ENCODE measurements at places on chromosomes 13 and 19. TPM values are rescaled to one million over a fixed set of nuclear protein-coding genes. Genes with fewer than 3 reads are reported as not detected.
A peak's percentile ranks its signal among the peaks of the same experiment; 100 is the strongest.

The LSR gene
- total RNA-seq, result 51.9 TPM

DNA sequence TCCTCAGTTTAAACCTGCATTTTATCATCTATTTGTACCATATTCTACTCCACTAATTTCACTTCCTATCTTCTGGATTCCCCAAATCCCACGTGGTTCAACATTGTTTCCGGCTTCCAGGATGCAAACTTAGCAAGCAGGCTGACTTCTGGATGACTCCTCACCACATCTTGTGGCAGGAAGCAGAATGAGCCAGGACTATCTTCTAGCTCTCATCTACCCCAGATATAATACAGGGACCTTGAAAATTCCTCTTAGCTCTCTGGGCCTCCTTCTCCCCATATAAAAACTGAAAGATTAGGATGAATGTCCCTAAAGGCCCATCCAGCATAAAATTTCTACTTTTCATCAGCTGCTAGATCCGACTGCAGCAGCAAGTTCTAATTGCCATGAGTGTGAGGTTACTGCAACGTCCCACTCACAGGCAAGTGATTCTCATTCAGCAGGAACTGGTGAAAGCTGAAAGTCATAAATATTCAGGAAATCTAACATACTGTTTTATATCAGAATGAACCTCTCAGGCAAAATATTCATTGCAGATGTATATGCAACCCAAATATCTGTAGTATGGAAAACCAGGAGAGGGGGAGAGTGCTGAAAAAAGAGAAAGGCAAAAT lies 93.4 kb downstream of the KCTD12 start:
- DNase-seq, result no peak

The PRR22 gene
- total RNA-seq, result 6.0 TPM

The STOML3 gene
- not detected for total RNA-seq

DNA sequence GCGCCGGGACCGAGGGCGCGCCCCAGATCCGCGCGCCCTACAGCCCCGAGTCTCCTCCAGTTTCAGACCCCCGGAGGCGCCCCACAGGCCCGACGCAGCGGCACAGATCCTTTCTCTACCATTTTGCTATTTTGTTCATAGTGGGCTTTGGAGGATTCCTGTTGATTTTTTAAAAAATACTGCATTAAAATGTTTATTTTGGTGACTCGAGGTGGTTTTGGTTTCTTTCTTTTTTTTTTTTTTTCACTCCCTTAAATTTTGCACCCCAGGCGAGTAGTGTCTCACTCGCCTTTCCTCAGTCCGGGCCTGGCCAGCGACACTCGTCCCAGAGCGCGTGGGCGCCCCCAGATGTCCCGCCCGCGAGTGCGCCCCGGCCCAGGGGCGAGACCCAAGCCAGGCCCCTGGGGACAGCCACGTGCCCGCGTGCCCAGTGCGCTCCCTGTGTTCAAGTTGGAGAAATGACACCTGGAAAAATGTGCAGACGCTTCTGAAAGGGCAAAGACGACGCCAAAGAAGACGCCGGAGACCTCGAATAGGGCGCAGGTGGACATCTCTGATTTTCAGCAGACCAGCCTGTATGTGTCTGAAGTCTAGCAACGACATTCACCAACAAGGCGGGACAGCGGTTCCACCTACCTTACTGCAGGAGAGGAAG lies 471 bp upstream of the INSR start:
- DNase-seq, result peak; percentile 61

- DNase-seq, result no peak
Measured at GRCh38 chr13:27355894-27356293, 68.5 kb upstream of the GTF3A start.

DNA sequence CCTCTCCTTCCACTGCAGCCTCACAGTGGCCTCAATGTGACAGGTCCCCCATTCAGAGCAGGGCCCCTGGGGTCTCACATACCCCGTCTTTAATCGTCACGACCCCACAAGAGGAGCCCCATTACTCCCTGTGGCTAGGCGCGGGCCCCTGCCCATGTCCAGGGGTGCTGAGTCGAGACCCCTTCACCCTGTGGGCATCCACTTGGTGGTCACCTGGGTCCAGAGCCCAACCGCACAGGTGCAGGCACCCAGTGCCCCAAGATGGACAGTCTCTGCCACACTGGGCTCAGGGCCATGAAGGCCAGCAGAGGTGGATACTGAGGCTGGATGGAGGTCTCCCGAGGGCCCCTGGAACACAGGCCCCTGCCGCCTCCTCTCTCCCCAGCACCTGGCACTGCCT lies 3.0 kb downstream of the TMEM259 start:
- DNase-seq, result no peak

The ZNF714 gene
- total RNA-seq, result 32.4 TPM

GRCh38 chr13:81171065-81171647 lies 830.2 kb upstream of the SPRY2 start:
- no peak for DNase-seq

GRCh38 chr13:112696869-112697465 lies 7.1 kb downstream of the ATP11A start:
- DNase-seq, result no peak

The NKPD1 gene
- 0.54 TPM for total RNA-seq

DNA sequence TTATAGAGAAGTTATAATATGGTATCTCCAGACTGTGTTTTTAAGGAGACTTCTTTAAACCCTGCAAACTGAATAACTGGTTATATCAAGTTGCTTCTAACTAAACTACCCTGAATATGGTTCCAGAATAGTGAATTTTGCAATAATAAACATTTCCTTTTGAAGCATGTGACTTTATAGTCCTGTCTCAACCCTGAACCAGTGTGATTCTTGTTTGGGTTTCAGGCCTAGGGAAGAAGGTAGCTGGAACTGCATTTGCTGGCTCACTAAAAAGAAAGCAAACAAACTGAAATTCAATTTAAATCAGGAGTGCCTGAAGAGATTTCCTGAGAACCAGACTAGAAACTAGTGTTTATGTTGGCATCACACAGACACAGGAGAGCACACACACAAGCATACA lies 4.9 kb downstream of the ARHGEF7 start:
- DNase-seq, result no peak

- DNase-seq, result no peak
Measured at GRCh38 chr19:28359431-28360414, 853.2 kb downstream of the UQCRFS1 start.

DNA sequence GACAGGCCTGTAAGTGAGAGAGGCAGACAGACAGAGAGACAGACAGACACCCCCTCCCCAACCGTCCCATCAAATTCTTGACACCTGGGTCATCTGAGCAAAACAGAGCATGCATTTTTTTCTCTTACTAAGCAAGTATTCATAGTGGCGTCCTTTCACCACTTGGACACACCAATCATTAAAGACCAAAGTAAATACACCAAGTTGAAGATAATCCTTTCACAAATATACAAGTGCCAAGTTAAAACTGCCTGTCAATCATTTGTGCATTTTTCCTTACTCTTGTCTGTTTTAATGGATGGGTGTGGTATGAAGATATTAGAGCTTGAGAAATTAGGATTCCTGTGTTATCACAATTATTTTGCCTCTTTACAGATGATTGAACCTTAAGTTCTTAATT lies 337.3 kb downstream of the ATP8A2 start:
- no peak for DNase-seq

DNA sequence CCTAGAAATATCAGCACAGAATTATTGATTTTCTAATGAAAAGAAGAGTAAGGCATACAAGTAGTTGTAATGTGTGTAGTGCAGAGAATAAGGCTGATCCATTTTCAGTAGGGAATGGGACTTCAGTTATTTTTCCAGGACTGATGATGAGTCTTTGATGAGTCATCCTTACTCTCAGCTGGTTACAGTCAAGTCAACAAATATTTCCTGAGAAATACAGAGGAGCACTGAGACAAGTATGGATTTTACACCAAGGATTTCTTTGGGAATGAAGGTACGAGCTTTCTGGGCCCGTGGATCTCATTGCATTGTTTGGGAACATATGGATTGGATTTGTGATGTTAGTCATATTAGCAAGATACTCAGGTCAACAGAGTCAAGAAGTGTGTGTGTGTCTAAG lies 502.7 kb downstream of the FGF9 start:
- DNase-seq, result no peak

The SOHLH2 gene
- 0.58 TPM for total RNA-seq

The PTH2 gene
- total RNA-seq, result not detected

The ZNF737 gene
- total RNA-seq, result 32.4 TPM

DNA sequence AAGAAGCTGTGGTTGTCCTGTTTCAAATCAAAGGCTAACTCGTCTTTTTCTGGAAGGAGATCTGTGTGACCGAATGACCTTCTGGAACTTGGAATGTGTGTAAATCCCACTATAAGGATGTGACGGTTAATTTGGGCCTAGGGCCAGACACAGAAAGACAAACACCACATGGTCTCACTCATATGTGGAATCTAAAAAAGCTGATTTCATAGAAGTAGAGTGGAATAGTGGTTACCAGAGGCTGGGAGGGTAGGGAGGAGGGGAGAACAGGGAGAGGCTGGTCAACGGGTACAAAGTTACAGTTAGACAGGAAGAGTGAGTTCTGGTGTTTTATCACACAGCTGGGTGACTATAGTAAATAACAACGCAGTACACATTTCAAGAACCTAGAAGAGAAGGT lies 39.3 kb upstream of the RGCC start:
- no peak for DNase-seq

GRCh38 chr19:10209315-10209714 lies 14.6 kb upstream of the DNMT1 start:
- DNase-seq, result no peak

GRCh38 chr13:110458594-110459365 lies 102.7 kb downstream of the RAB20 start:
- no peak for DNase-seq

GRCh38 chr13:95192998-95193397 lies 108.3 kb downstream of the ABCC4 start:
- DNase-seq, result no peak

DNA sequence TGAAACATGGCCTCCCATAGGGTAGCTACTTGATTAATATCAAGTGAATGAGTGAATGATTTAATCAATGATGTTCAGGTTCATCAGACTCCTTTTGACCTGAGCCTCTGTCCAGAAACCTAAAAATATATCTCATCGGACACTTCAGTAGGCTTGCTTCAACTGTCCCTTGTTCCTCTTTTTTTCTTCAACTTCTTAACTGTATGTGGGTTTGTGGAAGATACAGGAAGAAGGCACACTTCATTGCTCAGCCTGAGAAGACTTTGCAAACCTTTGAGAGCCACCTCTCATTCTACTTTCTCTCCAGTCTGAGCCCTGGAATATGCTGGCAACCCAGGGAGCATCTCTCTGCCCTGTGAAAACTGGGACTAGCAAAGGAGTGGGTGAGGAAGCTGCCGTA lies 557.0 kb downstream of the FGF9 start:
- no peak for DNase-seq

DNA sequence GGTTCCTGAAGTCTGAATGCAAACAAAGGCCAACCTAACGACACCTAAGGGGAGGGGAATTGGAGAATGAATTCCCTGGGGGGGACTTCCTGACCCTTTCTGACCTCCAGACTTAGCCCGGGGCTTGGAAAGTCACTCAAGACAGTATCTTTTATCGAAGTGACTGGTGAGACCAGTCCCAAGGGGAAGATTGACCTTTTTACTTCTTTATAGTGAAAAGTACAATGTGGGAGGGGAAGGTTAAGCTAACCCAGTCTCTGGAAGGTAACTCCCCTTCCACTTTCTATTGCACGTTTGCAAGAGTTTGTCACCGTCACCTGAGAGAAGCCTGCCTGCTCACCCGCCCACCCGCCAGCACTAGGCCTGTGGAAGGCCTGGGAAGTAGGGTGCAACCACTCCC lies 111.9 kb downstream of the EFNB2 start:
- DNase-seq, result no peak

DNA sequence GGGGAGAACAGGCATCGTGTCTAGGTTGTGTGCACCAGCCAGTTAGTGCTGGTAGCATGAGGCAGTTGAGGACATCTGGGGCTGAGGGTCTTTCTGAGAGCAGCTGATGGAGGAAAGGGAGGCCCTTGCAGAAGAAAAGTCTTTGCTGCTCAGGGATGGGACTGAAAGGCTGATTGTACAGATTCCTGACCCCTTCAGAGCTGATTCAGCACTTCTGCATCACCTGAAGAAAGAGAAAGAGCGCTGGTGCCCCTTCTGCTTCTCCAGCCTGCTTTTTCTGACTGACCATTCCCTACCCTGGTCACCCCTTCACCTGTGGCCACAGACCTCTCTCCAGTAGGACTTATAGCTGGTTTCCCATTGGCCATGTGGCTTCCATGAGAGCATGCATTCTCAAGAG lies 476.2 kb downstream of the TSHZ3 start:
- DNase-seq, result no peak

DNA sequence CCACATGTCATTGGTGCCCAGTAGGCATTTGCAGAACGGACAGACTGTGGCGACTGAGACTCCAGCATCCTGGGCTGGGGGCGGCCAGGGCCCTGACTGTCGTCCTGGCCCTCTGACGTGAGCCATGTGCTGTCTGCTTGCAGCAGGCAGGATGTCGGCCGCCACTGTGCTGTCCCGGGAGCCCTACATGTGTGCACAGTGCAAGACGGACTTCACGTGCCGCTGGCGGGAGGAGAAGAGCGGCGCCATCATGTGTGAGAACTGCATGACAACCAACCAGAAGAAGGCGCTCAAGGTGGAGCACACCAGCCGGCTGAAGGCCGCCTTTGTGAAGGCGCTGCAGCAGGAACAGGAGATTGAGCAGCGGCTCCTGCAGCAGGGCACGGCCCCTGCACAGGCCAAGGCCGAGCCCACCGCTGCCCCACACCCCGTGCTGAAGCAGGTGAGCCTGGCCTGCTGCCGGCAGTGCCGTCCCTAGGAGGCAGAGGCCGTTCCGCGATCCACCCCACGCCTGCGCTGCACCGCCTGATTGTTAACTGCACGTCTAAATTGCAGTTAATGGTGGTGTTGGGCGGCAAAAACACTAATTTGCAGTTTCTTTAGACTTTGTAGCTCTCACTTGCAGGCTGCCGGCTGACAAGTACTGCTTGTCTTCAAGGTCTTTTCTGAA lies 14.2 kb downstream of the TSSK6 start:
- DNase-seq, result no peak

- DNase-seq, result peak; percentile 97
Measured at GRCh38 chr19:47243776-47244547, 12.4 kb upstream of the CCDC9 start.

The PSG6 gene
- not detected for total RNA-seq

The RTBDN gene
- not detected for total RNA-seq

DNA sequence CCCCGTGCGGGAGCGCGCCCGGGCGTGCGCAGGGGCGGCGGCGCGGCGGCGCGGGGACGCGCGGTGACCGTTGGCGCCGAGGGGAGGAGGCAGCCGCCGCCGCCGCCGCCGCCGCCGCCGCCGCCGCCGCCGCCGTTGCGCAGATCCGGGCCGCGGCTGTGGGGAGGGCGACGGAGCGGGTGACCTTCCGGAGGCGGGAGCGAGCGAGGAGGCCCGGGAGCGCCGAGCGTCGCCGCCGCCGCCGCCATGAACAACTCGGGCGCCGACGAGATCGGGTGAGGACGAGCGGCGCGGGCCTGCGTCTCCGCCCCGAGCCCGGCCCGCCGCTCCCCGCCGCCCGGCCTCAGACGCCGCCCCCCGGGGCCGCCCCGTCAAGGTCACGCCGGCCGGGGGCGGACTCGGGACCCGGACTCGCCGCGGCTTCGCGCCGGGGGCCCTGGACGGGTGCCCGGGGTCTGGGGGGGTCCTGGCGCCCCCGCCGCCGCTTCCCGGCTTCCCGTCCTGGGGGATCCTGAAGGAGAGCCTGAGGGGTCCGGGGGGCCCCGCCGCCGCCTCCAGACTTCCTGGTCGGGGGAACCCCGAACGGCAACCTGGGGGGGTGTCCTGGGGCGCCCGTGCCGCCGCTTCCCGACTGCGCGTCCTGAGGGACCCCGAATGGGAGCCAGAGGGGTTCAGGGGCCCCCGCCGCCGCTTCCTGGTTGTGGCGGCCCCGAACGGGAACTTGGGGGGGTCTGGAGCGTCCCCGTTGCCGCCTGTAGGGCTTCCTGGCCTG lies at the start of gene DAZAP1:
TSS of gene DAZAP1 (plus strand) at position 59 of the 772 bp plus-strand sequence. CDS start at position 247, 188 bp downstream.
- no peak for DNase-seq

- no peak for DNase-seq
Measured at GRCh38 chr13:42420304-42420703, 148.4 kb downstream of the AKAP11 start.

The SCEL gene
- total RNA-seq, result 0.13 TPM

Data from mesothelial cell of epicardium (in vitro differentiated cells).